ENCODE measurements at places on chromosomes 1 and 21. TPM values are rescaled to one million over a fixed set of nuclear protein-coding genes. Genes with fewer than 3 reads are reported as not detected.
A peak's percentile ranks its signal among the peaks of the same experiment; 100 is the strongest.

- no peak overlapping the region for H3K27ac ChIP-seq
- H3K4me1 ChIP-seq = peaks cover 5% of the 10 kb centered on the region
- DNase-seq = no peak
- no peak overlapping the region for H3K4me3 ChIP-seq
- peaks cover 13% of the 10 kb centered on the region for H3K27me3 ChIP-seq
Measured at GRCh38 chr21:38802050-38803026, 3.4 kb upstream of the ETS2 start.

GRCh38 chr1:69976896-69977295 lies 228.5 kb downstream of the LRRC40 start:
- H3K4me1 ChIP-seq = no peaks in the 10 kb centered on the region
- no peak for DNase-seq
- no peaks in the 10 kb centered on the region for H3K36me3 ChIP-seq
- no peak overlapping the region for H3K4me3 ChIP-seq
- H3K27me3 ChIP-seq = no peaks in the 10 kb centered on the region
- H3K27ac ChIP-seq = no peak overlapping the region

DNA sequence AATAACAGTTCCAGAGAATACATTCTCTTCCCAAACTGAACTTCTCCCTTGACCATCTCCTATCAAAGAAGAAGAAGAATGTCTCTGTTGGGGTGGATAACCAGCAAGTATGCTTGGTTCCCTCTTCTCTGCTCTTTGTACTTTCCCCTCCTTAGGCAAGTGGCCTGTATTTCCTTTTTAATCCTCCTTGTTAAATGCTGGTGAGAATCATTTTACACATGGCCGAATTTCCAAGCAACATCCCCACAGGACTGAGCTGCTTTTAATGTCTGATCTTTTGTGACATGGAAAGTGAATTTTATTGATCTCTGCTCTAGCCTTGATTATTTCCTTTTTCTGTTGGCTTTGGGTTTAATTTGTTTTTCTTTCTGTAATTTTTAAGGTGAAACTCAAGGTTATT lies 336.7 kb downstream of the DUSP10 start:
- H3K4me1 ChIP-seq = peaks cover 10% of the 10 kb centered on the region
- no peaks in the 10 kb centered on the region for H3K36me3 ChIP-seq
- no peaks in the 10 kb centered on the region for H3K27me3 ChIP-seq
- H3K4me3 ChIP-seq = no peak overlapping the region
- H3K27ac ChIP-seq = no peak overlapping the region

Gene GCSAML
- total RNA-seq = not detected

DNA sequence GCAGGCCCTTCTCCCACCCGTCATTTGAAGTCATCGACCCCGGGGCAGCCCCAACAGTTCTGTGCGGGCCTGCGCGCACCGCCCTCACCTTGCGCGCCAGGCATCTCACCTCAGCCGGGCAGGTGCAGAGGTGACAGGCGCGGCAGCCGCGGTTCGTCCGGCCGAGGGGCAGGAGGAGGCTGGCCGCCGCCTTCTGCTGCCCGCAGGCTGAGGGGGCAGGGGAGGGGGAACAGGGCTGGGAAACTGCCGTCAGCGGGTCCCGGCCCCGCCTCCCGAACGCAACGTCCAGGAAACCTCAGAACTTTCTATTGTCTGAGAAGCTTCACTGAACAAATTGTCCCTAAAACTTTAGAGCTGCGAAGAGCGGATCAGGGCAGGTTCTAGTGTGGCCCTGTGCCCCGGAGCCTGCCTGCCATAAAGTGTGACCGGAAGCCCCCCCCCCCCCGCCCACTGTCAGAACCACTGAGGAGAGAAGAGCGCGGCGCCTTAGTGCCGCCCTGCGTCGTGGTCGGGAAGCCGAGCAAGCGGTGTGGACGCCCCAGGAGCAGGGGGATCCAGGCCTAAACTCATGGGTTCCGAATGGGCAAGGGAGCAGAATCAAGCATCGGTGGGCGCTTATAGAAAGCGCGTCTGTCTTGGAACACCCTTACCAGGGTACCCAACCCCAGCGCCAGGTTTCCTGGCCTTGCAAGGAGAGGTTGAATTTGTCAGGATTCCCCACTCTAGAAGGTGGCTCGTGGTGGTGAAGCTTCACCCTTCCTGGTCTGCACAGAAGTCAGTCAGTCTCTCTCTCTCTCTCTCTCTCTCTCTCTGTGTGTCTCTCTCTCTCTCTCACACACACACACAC lies 13.3 kb upstream of the TBX15 start:
- DNase-seq = peak; percentile 60
- peaks cover 68% of the 10 kb centered on the region for H3K4me1 ChIP-seq
- H3K27me3 ChIP-seq = peaks cover 100% of the 10 kb centered on the region
- H3K4me3 ChIP-seq = peak overlapping the region; percentile 53

Gene HSD3B2
- total RNA-seq = not detected

Gene TDRD5
- total RNA-seq = 1.4 TPM

Gene C1QC
- not detected for total RNA-seq

- no peak overlapping the region for H3K27ac ChIP-seq
- H3K27me3 ChIP-seq = no peaks in the 10 kb centered on the region
Measured at GRCh38 chr1:11733306-11733705, 2.6 kb upstream of the AGTRAP start.

GRCh38 chr1:174135211-174135610 lies 24.1 kb upstream of the RABGAP1L start:
- H3K27me3 ChIP-seq = no peaks in the 10 kb centered on the region
- H3K27ac ChIP-seq = no peak overlapping the region
- no peaks in the 10 kb centered on the region for H3K4me1 ChIP-seq
- DNase-seq = no peak
- no peak overlapping the region for H3K4me3 ChIP-seq

- H3K4me3 ChIP-seq = no peak overlapping the region
- H3K27ac ChIP-seq = no peak overlapping the region
- H3K27me3 ChIP-seq = no peaks in the 10 kb centered on the region
- no peak for DNase-seq
Measured at GRCh38 chr1:200886594-200886993, 8.1 kb upstream of the INAVA start.

Gene OVAAL
- not detected for total RNA-seq

Gene VWA5B1
- 1.0 TPM for total RNA-seq

GRCh38 chr1:150281221-150281757 lies 1.1 kb upstream of the CIART start:
- peak; percentile 89 for DNase-seq
- peaks cover 15% of the 10 kb centered on the region for H3K4me1 ChIP-seq
- peak overlapping the region; percentile 28 for H3K27ac ChIP-seq
- no peaks in the 10 kb centered on the region for H3K36me3 ChIP-seq
